GM04504 (cell line): ENCODE measurements at places on chromosomes 12 and 14.

DNA sequence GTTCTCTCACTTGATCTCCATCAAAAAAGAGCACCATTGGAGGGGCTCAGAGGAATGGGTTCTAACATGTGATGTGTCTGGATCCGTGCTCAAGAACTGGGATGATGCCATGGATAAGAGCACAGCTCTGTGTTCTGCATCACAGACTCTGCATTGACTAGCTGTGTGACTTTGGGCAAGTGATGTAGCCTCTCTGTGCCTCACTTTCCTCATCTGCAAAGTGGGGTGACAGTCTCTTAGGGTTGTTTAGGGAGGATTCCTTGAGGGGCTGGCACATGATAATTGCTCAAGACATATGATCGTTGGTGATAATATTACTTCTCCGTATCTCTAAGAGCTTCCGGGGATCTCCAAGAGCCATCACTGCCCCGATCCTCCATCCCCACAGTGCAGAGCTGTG lies 202.3 kb downstream of the CHST11 start:
- DNase-seq: no peak

GRCh38 chr14:101474563-101475455 lies 86.5 kb upstream of the DIO3 start:
- no peak for DNase-seq

DNA sequence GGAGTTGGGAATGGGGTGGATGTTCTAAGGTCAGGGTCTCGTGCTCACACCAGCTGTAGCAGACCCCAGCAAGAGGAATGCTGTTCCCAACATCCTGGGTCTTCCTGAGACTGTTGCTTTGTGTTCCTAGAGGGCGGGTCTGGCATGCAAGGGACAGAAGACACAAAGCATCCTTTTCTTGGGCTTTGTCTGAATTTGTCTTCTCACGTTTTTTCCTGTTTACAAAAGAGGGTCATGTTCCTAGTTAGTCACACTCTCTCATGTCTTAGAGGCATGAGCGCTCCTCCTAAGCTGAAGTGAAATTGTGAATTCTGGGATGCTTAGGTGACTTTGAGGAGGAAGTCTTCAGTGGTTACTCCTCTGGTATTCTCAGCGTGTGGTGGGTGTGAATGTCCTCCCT lies 9.6 kb upstream of the TAMALIN start:
- DNase-seq: no peak

DNA sequence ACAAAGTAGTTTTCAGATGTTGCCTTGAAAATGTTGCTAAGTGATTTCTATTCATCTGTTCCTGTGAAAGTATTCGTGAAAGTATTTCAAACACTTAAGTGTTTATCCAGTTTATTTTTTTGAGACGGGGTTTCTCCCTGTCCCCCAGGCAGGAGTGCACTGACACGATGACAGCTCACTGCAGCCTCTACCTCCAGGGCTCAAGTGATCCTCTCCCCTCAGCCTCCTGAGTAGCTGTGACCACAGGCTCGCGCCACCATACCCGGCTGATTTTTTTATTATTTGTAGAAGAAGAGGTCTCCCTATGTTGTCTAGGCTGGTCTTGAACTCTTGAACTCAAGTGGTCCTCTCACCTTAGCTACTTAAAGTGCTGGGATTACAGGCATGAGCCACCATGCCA lies 1.7 kb downstream of the ZDHHC17 start:
- DNase-seq: no peak

- DNase-seq: no peak
These were observed 28.8 kb downstream of the ETNK1 start for GRCh38 chr12:22653791-22654190.

DNA sequence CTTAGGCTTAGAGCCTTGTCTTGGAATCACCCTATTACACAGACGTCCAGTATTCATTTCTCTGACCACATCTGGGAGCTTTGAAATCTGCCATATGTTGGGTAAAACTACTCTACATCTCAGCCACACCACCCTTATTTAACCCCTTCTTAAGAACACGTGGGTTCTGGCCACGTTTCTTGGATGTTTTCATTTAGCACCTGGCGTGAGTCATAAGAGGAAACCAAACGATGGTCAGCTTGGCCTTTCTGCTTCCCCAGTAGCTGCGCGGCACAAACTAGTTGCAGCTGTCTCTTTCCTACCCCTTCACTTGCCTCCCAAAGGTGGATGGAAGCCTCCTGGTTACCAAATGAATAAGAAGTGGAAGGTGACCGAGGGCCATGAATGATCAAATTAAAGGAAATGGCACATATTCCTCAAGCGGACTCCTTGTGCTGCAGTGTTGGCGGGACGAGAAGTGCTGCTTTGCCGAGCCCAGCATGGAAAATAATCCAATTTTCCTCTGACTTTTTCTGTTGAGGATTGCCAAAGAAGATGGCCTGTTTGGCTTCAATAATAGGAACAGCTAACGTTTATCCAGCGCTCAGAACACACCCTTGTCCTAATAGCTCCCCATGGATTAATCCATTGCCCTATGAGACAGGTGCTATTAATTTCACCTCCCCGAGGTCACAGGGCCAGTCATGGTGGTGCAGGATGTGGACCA lies 154.1 kb downstream of the ZNF664 start:
- DNase-seq: no peak
